Fibroblast of the aortic adventitia (primary cell): ENCODE measurements at places on chromosomes 16 and 17. TPM values are rescaled to one million over a fixed set of nuclear protein-coding genes. Genes with fewer than 3 reads are reported as not detected.
A peak's percentile ranks its signal among the peaks of the same experiment; 100 is the strongest.

- DNase-seq, result no peak
Measured at GRCh38 chr16:55083052-55083451, 152.4 kb downstream of the IRX5 start.

DNA sequence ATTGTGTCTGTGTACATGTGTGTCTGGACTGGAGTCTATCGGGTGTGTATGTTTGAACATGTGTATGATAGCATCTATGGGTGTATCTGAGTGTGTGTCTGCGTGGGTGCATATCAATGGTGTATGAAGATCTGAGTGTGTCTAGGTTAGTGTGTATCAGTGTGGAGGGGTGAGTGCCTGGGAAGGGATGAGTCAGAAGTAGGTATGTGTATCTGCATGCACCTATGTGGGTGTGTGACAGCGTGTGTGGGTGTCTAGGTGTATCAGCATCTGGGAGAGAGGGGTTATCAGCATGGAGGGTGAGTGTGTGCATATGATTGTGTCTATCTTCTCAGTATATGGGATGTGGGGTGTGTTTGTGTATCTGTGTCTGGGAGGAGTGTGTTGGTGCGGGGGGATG lies 58.2 kb upstream of the LHX1 start:
- DNase-seq, result no peak

- no peak for DNase-seq
Measured at GRCh38 chr17:72677714-72678390, 414.6 kb downstream of the SLC39A11 start.

DNA sequence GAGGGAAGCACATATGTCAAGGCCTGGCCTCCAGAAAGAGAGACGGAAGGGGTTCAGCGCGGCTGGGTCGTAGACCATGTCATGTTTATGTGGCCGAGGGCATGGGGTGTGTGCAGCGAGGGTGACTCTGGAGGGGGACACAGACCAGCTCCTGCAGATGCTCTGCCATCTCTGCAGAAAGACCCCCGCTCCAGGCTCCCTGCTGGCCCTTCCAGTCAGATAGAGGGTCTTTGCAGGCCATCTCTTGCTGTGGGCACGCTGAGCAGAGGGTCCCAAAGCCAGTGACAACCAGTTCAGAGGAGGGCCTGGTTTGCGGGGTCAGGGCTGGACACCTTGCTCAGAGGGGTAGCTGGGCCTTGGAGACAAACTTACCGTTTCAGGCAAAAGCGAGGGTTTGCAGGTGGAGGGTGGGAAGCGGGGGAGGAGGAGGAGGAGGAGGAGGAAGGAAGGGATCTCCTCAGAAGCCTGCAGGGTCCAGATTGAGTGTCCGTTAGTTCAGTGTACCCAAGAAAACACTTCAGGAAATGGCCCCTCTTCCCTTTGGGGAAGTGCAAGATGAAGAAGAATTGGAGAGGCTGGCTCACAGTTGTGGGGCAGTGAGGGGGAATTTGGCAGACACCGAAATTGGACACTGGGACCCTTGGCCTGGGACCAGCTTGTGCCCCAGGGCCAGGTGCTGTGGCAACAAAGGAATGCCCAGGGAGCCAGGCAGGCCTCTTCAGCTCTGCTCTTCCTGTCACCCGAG lies 102.8 kb downstream of the CMIP start:
- DNase-seq, result no peak

GRCh38 chr17:36791942-36792475 lies 145.3 kb upstream of the LHX1 start:
- no peak for DNase-seq

GRCh38 chr16:12876778-12877177 lies 24.6 kb upstream of the SHISA9 start:
- no peak for DNase-seq

DNA sequence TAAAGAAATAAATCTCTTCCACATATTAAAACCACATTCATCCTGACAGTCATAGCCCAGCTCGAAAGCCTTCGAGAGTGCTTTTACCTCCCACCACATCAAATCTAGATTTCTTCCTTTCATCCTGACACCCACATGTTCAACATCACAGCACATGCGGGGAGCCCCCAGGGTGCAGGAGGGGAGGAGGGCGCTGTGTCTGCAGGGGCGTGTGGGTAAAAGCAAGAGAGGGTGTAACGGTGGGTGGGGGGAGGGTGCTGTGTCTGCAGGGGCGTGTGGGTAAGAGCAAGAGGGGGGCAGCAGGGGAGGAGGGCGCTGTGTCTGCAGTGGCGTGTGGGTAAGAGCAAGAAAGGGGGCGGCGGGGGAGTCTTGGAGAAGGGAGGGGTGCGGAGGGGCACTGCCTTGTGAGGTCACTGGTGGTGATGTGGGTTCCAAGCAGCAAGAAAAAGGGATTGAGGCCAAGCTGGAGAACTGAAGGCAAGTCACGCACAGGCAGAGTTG lies 34.7 kb downstream of the ADCY9 start:
- peak; percentile 67 for DNase-seq

MSLN gene
- total RNA-seq, result not detected in 2 replicates

PLA2G15 gene
- total RNA-seq, result 21.7 and 21.8 TPM in 2 replicates
